ENCODE measurements at places on chromosomes 12 and 14.

DNA sequence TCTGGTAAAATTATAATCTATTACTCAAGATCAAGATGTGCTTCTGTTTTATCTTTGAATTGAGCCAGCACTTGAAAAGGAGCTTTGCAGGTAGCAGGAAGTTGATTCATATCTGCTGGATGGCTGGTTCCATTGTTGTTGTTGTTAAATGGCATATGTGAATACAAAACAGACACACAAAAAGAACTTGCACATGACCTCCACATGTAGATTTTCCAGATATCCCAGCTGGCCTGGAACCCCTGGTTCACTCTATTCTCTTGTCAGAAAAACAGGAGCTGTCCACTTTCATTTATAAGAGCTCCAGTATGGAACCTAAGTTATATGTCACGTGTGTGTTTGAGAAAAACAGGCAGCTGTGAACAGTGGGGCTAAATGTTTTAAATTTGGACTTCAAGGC is 273.9 kb downstream of the TMEM132D start:
- no peak for DNase-seq

DNA sequence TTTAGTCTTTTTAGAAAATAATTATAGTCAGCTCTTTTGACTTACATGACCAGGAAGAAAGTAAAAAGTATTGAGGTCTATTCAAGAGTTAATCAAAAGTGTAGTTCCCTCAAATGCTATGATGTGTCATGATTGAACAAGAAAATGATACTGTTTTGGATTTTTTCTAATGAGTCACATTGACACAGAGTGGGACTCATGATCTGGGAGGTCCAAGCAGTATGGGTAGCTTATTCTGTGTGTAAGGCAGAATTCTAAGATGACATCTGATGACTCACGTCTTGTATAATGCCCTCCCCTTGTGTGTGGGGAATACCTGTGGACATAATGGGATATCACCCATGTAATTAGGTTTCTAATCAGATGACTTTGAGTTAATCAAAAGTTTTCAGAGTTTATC is 178.1 kb upstream of the DDHD1 start:
- no peak for DNase-seq

GRCh38 chr14:81166121-81166520 is 54.6 kb downstream of the GTF2A1 start:
- no peak for DNase-seq

- no peak for DNase-seq
Observed at GRCh38 chr12:120224304-120225199, 23.6 kb upstream of the RPLP0 start.

GRCh38 chr12:132108211-132108832 is 35.8 kb downstream of the DDX51 start:
- DNase-seq, result no peak

DNA sequence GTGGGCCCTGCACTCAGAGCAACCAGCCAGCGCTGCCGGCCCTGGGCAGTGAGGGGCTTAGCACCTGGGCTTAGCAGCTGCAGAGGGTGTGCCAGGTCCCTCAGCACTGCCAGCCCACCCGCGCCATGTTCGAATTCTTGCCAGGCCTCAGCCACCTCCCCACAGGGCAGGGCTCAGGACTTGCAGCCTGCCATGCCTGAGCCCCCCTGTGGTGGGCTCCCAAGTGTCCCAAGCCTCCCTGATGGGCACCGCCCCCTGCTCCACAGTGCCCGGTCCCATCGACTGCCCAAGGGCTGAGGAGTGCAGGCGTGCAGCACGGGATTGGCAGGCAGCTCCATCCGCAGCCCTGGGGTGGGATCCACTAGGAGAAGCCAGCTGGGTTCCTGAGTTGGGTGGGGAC is 98.0 kb upstream of the NID2 start:
- no peak for DNase-seq

GRCh38 chr14:46581036-46581671 is 70.4 kb downstream of the RPL10L start:
- no peak for DNase-seq

- no peak for DNase-seq
Observed at GRCh38 chr14:71754422-71755095, 177.7 kb upstream of the RGS6 start.

GRCh38 chr14:22099942-22100763 is 426.5 kb upstream of the OR4E1 start:
- peak; percentile 60 for DNase-seq

DNA sequence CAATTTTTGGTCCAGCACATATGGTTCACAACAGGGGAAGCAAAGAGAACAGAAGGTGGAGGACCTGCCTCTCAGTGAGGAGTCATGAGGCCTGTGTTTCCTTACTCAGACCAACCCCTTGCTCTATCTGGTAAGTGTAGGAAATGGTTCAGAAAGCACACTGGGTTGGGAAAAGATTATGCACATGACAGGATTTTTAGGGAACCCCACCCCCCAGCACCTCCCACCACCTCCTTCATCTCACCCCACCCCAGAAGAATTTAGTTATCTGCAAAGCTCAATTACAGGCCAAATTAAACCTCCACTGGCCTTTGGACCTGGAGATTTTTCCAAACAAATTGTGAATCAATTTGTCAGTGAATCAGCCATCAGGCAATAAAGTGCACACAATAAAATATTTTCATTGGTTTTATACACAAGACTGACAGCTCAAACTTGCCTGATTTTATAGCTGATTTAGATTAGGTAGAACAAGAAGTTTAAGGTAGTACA is 132.8 kb downstream of the DACT1 start:
- no peak for DNase-seq

DNA sequence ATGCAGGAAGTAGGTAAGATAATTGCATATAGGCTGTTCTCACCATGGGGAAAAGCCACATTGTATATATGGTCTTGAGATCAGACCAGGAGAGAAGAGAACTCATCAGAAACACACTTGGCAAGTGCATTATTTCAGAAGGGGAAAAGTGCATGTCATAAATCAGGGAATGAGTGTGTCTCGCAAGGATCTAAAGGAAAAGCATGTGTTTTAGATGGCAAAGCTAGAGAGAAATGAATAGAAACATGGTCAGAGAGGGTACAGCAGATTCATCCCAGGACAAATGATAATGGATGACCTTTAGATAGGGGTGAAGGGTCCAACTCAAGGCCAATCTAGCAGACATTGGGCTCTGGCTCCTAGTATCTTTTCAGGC is 230.2 kb upstream of the NAV3 start:
- no peak for DNase-seq

DNA sequence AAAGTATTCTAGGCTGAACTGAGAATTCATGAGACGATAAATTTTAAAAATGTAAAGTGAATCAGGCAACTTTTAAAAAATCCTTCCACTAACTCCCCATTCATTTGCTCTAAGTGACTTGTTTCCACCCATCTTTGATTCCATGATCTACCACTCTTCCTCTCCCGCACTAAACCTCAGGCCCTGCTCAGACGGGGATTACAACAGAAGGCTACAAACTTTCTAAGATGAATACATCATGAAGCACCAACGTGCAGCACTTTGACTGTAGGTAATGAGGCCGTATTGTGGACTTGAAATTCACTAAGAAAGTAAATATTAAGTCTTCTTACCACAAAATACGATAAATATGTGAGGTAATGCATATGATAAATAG is 30.0 kb downstream of the TMEM132D start:
- no peak for DNase-seq

- no peak for DNase-seq
Observed at GRCh38 chr12:12909995-12910420, 18.6 kb downstream of the GPRC5A start.

- no peak for DNase-seq
Observed at GRCh38 chr12:126362964-126363363, 1297.7 kb downstream of the AACS start.

DNA sequence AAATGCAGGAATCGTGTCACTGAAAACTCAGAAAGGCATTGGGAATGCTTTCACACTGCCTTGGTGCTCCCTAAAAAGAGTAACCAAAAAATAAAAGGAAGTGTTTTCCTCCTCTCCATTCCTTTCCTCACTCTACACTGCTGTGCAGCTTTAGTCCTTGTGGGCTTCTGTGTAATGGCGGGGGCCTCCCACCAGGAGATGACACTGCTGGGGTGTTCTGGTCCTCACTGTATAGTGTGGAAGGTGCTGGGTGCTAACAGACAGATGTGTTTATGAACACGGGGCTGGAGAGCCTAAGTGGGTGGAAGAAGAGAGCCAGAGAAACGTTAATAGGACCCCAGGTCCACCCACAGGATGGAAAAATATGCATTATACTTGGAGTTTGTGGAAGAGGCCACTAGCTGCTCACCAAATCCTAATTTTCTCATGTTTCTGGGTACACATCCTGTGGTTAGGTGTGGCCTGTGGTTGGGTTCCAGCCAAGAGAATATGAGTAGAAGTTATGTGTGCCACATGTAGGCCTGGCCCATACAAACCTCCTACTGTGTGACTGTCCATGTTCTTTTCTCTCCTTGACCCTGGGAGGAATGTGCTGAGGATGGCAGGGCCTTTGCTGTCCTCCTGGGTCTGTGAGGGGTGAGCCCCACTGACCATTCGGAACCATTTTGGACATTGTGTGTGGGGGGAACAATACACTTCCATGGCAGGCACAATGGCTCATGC is 14.0 kb upstream of the C1S start:
- no peak for DNase-seq

Data from CD4-positive, alpha-beta T cell treated with Interleukin-15 for 4 hours (primary cell).